ENCODE measurements at places on chromosomes 13 and 19.

- no peak for DNase-seq
Observed at GRCh38 chr19:15829786-15830185, 14.3 kb upstream of the OR10H1 start.

DNA sequence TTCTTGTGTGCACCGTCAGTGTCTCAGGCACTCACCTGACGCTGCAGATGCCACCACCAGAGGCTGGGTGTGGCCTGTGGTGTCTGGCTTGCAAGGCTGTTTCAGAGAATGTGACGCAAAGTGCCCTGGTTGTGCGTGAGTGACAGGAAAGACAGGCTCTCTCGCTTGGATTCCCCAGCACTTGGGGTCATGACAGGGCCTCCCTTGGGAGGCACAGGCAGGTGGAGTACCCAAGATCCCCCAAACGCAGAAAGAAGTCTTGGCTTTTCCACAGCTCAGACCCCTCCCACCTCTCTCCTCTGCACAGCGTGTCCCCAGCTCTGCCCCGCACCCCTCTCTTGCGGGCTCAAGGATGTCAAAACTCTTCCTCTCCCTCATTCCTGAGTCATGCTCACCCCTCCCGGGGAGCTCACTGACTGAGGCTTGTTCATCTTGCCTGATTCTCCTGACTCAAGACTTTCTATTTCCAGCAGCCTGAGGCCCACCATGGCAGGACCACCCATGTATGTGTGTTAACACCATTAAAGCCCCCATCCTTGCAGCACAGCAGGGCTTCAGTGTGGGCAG is 21.0 kb downstream of the DHX34 start:
- no peak for DNase-seq

- DNase-seq: no peak
Observed at GRCh38 chr19:3866910-3867638, 1.8 kb downstream of the ZFR2 start.

- DNase-seq: no peak
Observed at GRCh38 chr19:3343619-3344502, 22.5 kb upstream of the NFIC start.

GRCh38 chr19:45935267-45935666 is 20.7 kb upstream of the NANOS2 start:
- DNase-seq: no peak

- DNase-seq: no peak
Observed at GRCh38 chr19:48646722-48647216, 782 bp upstream of the CA11 start.

DNA sequence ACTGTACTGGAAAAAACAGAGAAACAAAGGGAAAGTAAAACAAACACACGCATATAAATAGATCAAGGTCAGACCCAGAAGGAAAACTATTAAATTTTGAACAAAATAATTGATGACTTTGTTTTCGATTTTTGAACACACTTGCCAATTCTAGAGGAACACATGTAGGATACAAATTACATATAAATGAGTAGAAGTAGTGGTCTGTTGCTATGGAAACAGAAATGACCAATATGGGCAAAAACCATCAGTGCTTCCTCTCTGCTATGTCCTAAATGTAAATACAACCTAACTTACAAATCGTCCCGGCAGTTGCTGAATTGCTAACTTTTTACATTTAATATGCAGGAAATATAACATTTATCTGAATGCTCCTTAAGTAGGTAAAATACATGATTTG is 65.2 kb upstream of the POSTN start:
- no peak for DNase-seq

- peak; percentile 4 for DNase-seq
Observed at GRCh38 chr13:101626925-101627555, 174.6 kb downstream of the ITGBL1 start.

GRCh38 chr13:97574926-97575325 is 141.0 kb downstream of the RAP2A start:
- no peak for DNase-seq

DNA sequence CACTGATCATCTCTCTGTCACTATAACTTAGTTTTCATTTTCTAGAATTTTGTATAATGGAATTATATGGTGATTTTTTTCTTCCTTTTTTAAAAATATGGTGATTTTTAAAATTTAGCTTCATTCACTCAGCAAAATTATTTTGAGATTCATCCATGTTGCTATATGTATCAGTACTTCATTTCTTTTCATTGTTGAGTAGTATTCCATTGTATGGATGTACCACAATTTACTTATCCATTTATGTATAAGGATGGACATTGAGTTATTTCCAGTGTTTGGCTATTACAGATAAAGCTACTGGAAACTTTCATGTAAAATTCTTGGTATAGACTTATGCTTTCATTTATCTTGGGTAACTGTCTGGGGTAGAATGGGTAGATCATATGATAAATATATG is 12.8 kb downstream of the ZNF546 start:
- no peak for DNase-seq

GRCh38 chr13:23427342-23427843 is 6.1 kb downstream of the SACS start:
- no peak for DNase-seq

- no peak for DNase-seq
Observed at GRCh38 chr19:15869109-15869555, 28.7 kb downstream of the CYP4F2 start.

DNA sequence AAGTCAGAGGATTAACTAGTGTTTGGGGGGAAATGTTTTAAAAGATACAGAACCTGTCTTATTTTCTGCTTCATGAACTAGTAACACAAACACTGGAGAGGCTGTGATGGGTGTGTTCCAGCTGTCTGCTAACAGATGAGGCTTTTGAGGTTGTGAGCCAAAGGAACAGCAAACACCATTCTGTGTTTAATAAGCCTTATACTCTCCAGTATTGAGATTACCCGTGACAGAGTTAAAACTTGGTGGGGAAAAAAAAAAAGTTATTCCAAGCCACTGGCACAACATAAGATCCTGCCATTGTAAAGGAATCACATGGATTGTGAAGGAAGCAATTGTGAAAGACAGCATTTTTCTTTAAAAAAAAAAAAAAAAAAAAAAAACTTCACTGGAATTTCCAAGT is 48.4 kb downstream of the KCTD12 start:
- no peak for DNase-seq

- no peak for DNase-seq
Observed at GRCh38 chr13:27599845-27600553, 20.3 kb downstream of the LNX2 start.

DNA sequence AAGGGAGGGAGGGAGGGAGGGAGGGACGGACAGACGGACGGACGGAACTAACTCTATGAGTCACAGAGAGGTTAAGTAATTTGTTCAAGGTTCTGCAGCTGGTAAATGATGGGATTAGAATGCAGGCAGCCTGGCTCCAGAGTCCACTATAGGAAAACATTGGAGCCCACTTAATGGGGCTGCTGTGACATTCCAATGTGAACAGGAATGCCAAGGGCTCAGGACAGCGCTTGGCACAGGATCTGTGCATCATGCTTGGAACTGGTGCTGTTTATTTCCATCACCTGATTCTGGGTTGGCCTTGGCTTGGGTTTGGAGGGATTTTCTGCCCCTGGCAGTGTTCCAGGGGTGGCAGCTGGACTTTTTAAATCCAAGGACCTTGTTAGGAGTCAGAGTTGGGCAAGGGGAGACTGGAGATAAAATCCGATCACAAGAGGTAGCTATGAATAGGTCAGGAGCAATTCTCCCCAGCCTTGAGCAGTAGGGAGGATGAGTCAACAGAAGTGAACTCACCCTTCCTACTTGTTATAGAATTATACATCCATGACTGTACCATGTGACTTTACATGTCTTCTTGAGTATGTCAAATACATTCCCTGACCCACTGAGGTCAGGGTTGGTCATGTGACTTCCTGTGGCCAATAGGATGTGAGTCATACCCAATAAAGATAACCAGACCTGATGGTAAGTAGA is 7.8 kb upstream of the HIF3A start:
- DNase-seq: no peak

- DNase-seq: no peak
Observed at GRCh38 chr13:29513002-29513980, 82.2 kb downstream of the SLC7A1 start.

DNA sequence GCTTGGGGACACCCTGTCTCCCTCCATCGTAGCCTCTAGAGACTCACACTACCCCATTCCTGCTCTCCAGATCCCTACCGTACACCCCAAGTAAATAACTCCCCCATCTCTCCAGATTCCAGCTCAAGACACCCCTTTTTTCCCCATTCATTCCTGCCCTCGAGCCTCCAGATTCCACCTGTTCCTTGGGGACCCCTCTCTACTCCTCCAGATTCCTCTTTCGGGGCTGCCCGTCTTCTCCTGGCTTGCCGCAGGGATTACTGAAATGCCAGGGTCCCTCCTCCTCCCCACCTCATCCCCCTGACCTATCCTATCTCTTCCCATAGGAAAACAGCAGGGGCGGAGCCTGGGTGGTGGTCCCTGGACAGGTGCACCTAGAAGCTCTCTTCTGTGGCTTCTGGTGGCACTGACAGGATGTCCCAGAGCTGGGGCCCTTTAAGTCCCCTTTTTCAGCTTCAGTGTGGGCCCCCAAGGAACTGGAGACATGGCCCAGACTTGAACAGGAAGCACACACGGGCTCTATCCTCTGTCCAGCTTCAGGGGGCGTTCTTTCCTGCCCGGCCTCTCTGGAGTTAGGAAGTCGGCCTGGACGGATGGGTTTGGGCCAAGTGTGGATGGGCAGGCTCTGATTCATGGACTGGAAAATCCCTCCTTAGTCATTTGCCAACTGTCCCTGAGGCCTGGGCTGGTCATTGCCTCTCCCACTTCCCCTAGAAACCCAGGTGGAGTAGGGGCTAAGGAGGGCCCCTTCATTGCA is 1.2 kb downstream of the ZSWIM4 start:
- no peak for DNase-seq

- DNase-seq: no peak
Observed at GRCh38 chr19:16262618-16263017, 62.0 kb upstream of the KLF2 start.

GRCh38 chr13:83883061-83883523 is 818 bp upstream of the SLITRK1 start:
- no peak for DNase-seq

DNA sequence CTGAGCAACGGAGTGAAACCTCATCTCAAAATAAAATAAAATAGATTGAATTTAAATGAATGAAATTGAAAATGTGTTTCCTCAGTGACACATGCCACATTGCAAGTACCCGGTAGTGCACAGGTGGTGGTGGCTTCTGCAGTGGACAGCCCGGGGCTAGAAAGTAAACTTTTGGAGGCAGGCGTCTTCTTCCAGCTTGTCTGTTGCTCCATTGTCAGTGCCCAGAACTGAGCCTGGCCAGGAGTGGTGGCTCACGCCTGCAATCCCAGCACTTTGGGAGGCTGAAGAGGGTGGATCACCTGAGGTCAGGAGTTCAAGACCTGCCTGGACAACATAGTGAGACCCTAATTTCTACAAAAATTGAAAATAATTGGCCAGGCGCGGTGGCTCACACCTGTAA is 5.7 kb downstream of the MYH14 start:
- DNase-seq: no peak

DNA sequence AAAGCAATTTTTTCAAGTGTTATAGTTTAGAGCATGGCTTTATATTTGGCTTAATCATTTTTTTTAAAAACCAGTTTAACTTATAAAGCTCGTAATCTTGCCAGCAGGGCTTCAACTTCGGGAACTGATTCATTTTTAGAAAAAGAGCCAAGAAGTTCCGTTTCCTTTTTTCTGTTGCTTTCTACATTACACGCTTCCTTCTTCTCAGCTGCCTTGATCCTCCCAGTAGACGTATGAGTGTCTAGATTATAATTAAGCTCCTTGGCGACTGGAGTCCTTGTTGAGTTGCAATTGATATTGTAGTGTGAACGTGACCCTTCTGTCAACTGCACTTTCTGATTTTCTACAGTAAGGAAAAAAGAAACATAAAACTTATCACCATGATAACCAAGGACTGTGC is 497.2 kb downstream of the DIAPH3 start:
- DNase-seq: no peak

- DNase-seq: no peak
Observed at GRCh38 chr19:3979289-3979673, 6.0 kb downstream of the EEF2 start.

DNA sequence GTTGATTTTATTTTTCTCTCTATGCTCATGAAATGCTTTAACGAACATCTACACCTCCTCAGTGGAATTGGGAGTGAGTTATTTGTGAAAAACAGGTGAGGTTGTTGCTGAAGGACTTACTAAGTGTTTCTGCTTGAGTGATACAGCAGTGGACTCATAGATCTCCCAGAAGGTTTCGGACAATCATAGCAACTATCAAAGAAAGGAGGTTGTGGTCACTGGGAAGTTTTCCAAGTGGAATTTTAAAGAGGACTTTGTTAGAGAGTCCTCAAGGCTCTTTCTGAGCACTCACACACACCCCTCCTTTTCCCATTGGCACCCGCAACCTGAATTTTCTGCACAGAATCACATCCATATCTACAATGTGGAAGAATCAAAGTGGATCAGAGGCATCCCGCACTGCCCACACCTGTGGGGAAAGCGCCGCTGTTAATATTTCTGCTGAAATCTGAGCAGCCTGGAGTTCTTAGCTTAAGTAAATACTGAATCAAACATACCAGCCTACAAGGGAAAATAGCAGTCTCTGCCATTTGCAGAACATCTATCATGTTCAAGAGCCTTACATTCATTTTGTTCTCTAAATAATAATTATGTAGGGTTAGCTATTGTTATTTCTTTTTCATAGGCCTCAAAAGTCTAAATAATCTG is 719.4 kb downstream of the DIAPH3 start:
- no peak for DNase-seq

GRCh38 chr19:41376998-41377365 is 649 bp downstream of the TMEM91 start:
- no peak for DNase-seq

DNA sequence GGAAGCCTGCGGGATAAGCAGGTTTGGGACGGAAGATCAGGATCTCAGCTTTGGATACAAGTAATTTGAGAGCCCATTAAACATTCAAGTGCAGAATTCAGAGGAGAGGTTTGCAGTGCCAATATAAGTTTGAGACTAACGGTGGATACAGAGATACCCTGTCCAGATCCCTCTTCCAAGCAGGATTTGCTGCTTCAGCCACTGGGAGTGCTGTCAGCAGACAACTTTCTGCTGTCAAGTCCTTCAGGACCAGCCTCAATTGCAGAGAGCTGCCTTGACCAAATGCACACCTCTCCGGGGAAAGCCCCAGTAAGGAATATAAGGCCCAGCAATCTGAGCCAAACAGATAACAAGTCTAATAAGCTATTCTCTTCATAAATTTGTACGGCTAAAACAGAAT is 46.1 kb upstream of the ZNF780A start:
- no peak for DNase-seq
